ENCODE measurements at places on chromosomes 7 and 10. TPM values are rescaled to one million over a fixed set of nuclear protein-coding genes. Genes with fewer than 3 reads are reported as not detected.

Gene GATA3
- 84.9 TPM for polyA plus RNA-seq

- DNase-seq = no peak
Observed at GRCh38 chr7:157514306-157514705, 177.5 kb downstream of the DNAJB6 start.

DNA sequence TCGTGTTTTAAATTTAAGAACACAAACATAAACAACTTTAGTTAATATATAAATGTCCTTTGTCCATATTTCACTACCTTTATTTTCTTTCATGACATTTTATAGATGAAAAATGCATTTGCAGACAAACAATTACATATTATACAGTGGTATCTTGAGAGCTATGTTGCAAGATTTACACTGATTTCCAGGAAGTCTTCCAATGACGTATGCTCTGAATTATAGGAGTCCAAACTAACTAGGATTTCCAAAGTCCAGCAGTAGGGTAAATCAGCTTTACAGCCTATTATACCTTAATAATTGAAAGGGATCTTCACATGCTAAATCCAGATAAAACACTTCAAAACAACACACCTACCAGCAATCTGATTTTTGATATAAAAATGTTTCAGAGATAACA is 69.4 kb downstream of the HYCC1 start:
- DNase-seq = no peak

- no peak for DNase-seq
Observed at GRCh38 chr10:95688648-95689047, 5.1 kb downstream of the TCTN3 start.

GRCh38 chr10:116178086-116178605 is 94.9 kb downstream of the GFRA1 start:
- DNase-seq = no peak
